ENCODE measurements at places on chromosomes 3 and 15. TPM values are rescaled to one million over a fixed set of nuclear protein-coding genes. Genes with fewer than 3 reads are reported as not detected.

The CLK3 gene
- total RNA-seq, result 30.3 TPM

The SPTBN5 gene
- total RNA-seq, result 0.32 TPM

The GABRR3 gene
- total RNA-seq, result not detected

The CCR4 gene
- total RNA-seq, result 0.06 TPM

The ALPK3 gene
- total RNA-seq, result 14.4 TPM

The RNF168 gene
- 6.8 TPM for total RNA-seq

The PPP1R14D gene
- 0.37 TPM for total RNA-seq
